Endothelial cell of umbilical vein (primary cell): ENCODE measurements at places on chromosomes 2 and 18. TPM values are rescaled to one million over a fixed set of nuclear protein-coding genes. Genes with fewer than 3 reads are reported as not detected.

GRCh38 chr2:104864280-104865095, 10.6 kb downstream of the POU3F3 start:
- peaks cover 97% of the 10 kb centered on the region for H3K27me3 ChIP-seq
- no peak overlapping the region for H3K27ac ChIP-seq
- no peaks in the 10 kb centered on the region for H3K36me3 ChIP-seq
- no peak overlapping the region for H3K4me3 ChIP-seq

GRCh38 chr2:226832061-226832460, 3.8 kb upstream of the RHBDD1 start:
- no peak overlapping the region for H3K4me3 ChIP-seq
- H3K27me3 ChIP-seq: no peaks in the 10 kb centered on the region
- no peak overlapping the region for H3K27ac ChIP-seq
- peaks cover 15% of the 10 kb centered on the region for H3K4me1 ChIP-seq

- H3K4me1 ChIP-seq: peaks cover 22% of the 10 kb centered on the region
- H3K4me3 ChIP-seq: peak overlapping the region; percentile 60
- no peaks in the 10 kb centered on the region for H3K27me3 ChIP-seq
- peak; percentile 16 for DNase-seq
- H3K27ac ChIP-seq: peak overlapping the region; percentile 74
- peaks cover 2% of the 10 kb centered on the region for H3K36me3 ChIP-seq
Measured at GRCh38 chr2:224584785-224585210, 365 bp downstream of the CUL3 start.

DNA sequence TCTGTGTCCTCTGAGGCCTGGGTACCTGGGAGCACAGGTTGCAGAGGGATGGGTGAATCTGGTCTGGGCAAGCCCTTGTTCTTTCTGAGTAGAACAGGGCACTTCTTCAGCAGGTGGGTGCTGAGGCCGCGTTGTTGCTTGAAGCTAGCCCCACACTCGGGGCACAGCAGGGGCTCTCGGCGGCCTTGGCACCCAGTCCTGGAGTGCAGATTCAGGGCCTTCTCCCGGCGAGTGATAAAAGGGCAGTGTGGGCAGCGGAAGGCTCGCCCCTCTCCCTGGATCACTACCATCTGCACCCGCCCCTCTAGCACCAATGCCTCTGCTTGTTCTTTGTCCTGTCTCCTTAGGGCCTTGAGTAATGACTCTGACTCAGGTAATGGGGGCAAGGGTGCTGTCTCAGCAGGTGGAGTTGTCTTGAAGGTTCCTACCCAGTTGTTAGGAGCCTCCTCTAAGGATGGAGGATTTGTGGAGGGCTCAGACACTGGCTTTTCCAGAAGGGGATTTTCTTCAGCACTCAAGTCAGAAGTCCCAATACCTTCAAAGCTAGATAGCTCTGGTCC, 15.6 kb downstream of the ZNF142 start:
- DNase-seq: no peak
- no peak overlapping the region for H3K27ac ChIP-seq
- H3K4me1 ChIP-seq: peaks cover 6% of the 10 kb centered on the region
- H3K4me3 ChIP-seq: no peak overlapping the region

GRCh38 chr2:212249451-212249850, 289.2 kb downstream of the ERBB4 start:
- H3K4me1 ChIP-seq: no peaks in the 10 kb centered on the region
- H3K4me3 ChIP-seq: no peak overlapping the region
- DNase-seq: peak; percentile 46
- no peaks in the 10 kb centered on the region for H3K27me3 ChIP-seq
- no peaks in the 10 kb centered on the region for H3K36me3 ChIP-seq

DNA sequence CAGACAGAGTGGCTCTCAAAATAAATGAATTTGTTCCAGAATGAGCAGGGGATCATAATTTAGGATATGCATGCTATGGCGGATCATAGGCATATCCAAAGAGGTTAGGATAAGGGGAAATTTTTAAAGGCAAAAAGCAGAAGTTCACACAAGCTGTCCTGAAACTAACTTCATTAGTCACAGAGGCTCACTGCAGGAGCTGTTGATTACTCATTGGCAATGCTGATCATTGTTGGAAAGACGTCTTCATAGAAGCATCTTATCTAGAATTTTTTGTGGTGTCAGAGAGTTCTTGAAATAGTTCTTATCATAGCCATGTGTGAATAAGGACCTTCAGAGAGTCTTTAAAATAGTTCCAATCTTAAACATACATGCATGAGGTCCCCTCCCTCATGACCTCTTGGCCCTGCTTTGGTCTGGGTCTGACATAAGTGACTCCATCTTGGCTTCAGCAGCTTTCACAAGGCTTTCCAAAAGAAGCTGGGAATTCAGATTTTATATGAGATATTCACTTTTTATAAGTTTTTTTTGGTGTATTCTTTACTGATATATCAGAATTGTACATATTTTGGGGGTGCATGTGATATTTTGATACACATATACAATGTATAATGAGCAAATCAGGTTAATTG, 7.5 kb upstream of the CCDC195 start:
- H3K4me3 ChIP-seq: no peak overlapping the region
- H3K27ac ChIP-seq: no peak overlapping the region
- DNase-seq: no peak
- H3K36me3 ChIP-seq: no peaks in the 10 kb centered on the region

GRCh38 chr2:234395891-234396420, 100.9 kb downstream of the ARL4C start:
- H3K27ac ChIP-seq: no peak overlapping the region
- H3K4me1 ChIP-seq: no peaks in the 10 kb centered on the region
- no peak for DNase-seq
- H3K27me3 ChIP-seq: no peaks in the 10 kb centered on the region

GRCh38 chr2:174688079-174688478, 76.2 kb downstream of the CHRNA1 start:
- peak; percentile 53 for DNase-seq
- H3K4me1 ChIP-seq: peaks cover 8% of the 10 kb centered on the region
- no peak overlapping the region for H3K4me3 ChIP-seq
- no peaks in the 10 kb centered on the region for H3K36me3 ChIP-seq

- no peaks in the 10 kb centered on the region for H3K27me3 ChIP-seq
- DNase-seq: no peak
- H3K36me3 ChIP-seq: no peaks in the 10 kb centered on the region
- H3K4me1 ChIP-seq: no peaks in the 10 kb centered on the region
- no peak overlapping the region for H3K27ac ChIP-seq
Measured at GRCh38 chr2:166573391-166573790, 79.3 kb upstream of the SCN7A start.

DNA sequence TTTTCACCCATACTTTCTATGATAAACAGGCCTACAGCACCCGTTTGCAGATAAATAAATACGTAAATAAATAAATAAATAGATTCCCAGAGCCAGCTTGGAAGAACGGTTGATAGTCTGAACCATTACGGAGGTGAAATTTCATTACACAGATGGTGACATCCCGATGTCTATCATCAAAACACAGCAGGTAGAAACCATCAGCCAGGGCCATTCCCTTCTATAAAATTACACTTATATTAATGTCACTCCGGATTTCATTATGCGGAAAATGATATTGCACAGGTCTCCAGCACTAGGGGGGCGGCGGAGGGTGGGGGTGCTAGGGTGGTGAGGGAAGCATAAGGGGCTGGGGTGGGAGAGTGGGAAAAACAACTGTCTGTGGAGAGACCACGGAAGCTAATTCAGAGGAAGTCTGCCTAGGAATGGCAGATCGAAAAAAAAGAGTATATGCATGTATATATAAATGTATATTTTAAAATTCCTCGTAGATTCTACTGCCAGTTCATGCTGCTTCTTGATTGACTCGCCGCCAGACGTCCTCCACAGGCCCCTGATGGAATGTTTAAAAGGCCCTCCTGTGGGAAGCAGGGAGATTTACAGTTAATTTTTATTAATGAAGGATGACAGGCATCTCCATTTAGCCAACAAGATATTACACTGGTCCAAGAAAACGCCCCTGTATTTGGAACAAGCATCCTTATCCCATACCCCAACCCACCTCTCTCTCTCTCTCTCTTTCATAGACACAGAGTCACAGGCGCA, 1906.0 kb upstream of the PIK3C3 start:
- H3K36me3 ChIP-seq: no peaks in the 10 kb centered on the region
- H3K4me3 ChIP-seq: no peak overlapping the region
- DNase-seq: no peak
- H3K27ac ChIP-seq: no peak overlapping the region
- H3K4me1 ChIP-seq: no peaks in the 10 kb centered on the region
- H3K27me3 ChIP-seq: no peaks in the 10 kb centered on the region

DNA sequence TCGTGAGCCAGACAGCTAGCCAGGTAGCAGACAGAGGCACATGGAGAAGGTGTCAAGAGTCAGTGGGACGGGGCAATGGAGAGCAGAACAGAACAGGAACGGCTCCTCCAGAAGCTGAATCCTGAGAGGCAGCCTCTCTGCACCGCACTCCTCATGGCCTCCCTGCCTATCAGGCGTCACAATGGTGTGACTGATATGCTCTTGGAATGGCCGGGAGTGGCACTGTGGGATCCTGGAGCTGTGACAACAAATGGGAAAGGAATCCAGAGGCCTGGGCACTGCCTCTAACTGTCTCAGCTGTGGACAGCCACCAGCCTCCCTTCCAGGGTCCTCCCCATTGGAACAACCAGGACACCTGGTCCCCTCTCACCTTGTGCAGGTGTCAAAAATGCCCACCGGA, 89.1 kb upstream of the ID2 start:
- H3K36me3 ChIP-seq: no peaks in the 10 kb centered on the region
- H3K27me3 ChIP-seq: no peaks in the 10 kb centered on the region
- DNase-seq: no peak

The CTNNA2 gene
- not detected in 2 replicates for total RNA-seq

The COL3A1 gene
- total RNA-seq: 1.3 and 8.7 TPM in 2 replicates

The FN1 gene
- 3,221 and 3,760 TPM in 2 replicates for total RNA-seq

The C1QL2 gene
- total RNA-seq: not detected in 2 replicates
